ENCODE measurements at places on chromosomes 7 and 10.

DNA sequence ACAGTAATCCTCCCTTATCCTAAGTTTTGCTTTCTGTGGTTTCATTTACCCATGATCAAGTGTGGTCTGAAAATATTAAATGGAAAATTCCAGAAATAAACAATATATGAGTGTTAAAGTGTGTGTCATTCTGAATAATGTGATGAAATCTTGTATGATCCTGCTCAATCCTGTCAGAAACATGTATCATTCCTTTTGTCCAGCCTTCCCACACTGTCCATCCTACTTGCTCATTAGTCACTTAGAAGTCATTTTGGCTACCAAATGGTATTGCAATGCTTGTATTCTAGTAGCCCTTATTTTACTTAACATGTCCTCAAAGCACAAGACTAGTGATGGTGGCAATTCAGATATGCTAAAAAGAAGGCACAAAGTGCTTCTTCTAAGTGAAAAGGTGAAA lies 1211.2 kb upstream of the SORCS1 start:
- peak; percentile 21 for DNase-seq

DNA sequence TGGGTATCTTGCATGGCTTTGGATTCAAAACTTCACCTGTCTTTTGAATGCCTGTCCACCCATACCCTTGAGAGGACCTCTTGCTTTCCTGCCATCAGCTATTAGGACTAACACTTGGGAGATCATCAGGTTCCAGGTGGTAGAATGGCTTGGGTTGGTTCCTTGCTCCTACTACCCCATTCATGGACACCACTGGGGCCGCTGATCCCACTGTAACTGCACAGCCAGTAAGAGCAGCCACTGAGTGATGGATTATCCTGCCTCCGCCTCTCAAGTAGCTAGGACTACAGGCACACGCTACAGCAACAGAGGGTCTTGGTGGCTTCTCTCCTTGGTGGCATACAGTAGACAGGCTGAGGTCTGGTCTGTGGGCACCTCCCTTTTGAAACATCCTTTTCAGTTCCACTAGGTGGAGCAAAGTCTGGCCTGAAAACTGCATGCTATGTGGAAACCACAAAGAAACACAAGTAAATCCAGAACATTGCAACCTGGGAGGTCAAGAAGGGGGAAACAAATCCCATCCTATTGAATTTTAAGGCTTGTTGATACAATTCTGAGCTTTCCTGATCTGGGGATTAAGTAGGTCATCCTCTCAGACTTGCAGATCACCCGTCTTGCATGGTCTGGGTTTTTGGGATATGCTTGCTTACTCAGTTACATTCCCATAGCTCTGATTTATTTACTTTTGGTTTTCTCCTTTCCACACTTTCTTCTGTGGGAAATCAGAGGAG lies 9.4 kb downstream of the WBP1L start:
- DNase-seq: peak; percentile 67

- no peak for DNase-seq
Measured at GRCh38 chr7:74289659-74290552, 699 bp downstream of the CLIP2 start.

- no peak for DNase-seq
Measured at GRCh38 chr10:5606864-5607263, 59.5 kb downstream of the ASB13 start.

DNA sequence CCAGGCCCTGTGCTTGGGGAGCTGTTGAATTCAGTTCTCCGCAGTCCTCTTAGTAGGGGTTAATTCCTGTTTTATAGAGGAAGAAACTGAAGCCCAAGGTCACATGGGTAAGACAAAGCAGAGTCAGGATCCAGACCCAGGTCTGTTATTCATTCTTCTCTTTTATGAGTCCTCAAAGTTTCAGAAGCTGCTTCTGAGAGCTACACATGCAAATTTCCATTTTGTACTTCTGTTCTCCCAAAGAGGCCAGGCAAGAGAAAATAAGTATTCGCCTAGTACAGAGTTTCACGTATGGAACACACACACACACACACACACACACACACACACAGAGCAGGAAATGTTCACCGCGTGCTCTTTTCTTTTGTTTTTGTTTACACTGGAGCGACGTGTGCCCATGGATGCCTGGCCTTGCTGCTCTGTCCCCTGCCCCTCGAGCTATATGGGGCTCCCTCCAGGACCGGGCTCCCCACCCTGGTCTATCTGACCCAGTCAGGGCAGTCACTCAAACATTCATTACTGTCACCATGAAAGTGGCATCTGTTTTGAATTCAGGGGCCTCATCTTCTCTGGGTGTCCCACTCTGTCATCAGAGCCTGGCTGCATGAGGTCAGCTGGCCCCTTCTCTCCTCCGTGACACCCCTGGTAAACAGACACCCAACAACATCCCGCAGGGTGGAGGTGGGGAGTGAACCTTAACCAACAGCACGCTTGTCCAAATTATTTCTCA lies 84.4 kb downstream of the TNS3 start:
- no peak for DNase-seq

DNA sequence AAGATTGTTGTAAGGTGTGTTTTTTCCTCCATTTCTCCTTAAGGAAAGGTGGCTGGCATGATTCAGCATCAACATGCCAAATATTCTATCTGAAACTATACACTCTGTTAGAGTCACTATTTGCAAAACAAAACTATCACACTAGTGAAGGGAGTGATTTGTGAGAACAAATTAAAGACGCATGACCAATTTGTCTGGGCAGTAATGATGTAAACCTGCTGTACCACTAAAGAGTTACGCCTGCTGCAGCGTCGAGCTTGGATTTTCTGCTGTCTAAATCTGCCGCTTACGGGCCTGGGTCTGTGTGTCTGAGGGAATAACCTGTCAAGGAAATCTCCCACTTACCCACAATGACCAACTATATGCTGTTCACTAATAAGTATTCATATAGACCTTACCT lies 648.3 kb downstream of the PARD3 start:
- DNase-seq: no peak

DNA sequence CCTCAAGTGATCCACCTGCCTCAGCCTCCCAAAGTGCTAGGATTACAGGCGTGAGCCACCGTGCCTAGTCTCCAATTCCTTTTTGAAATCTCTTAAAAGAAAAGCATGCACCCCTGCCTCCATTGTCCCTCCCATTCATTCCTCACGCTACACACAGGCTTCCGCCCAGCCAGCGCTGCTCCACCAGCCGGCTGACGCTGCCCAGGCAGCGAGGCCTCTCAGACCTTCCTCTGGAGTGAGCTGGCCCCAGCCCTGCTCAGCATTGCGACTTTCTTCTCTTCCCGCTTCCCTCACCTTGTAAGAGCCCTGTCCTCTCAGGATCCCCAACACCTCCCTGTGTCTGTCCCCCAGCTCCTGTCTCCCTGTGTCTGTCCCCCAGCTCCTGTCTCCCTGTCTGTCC lies 23.6 kb downstream of the RGS10 start:
- no peak for DNase-seq

- DNase-seq: no peak
Measured at GRCh38 chr7:79741684-79742083, 288.2 kb upstream of the MAGI2 start.

- no peak for DNase-seq
Measured at GRCh38 chr10:84429926-84430520, 101.6 kb downstream of the CCSER2 start.

GRCh38 chr10:94218493-94219183 lies 144.1 kb downstream of the NOC3L start:
- DNase-seq: no peak

GRCh38 chr10:79476645-79477044 lies 31.2 kb upstream of the ZCCHC24 start:
- no peak for DNase-seq

- no peak for DNase-seq
Measured at GRCh38 chr7:29434380-29434768, 129.3 kb upstream of the PRR15 start.

DNA sequence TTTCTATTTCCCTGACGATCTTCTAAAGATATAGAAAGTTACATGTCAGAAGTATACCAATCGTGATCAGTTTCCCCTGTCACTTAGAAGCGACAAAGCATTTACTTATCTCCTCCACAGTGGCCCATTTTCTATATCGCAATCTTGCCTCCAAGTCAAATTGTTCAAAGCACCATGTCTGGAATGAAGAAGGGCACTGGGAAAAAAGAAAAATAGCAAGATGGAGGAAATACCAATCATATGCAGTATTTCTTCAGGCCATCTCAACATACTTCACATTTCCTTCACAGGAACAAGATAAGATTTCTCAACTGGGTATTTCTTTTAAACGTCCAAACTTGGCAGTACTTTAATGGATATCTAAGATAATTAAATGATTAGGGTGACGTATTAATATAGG lies 63.3 kb upstream of the IL6 start:
- DNase-seq: no peak

- peak; percentile 26 for DNase-seq
Measured at GRCh38 chr7:148185041-148185440, 405.5 kb upstream of the C7orf33 start.

DNA sequence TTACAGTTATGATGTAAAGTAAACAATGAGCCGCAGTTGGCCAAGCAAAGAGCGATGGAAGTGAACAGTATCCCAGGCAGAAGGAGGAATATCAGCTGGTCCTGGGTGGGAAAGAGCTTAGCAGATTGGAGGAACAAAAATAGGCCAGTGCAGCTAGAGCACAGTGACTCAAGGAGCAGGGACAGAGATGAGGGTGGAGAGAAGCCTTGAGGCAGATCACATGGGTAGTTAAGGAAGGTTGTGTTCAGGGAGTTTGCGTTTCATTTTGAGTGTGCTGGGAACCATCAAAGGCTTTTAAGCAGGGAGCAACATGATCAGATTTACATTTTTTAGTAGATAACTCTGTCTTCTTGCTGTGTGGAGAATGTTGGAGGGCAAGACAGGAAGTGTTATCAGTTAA lies 113.6 kb downstream of the OAT start:
- DNase-seq: no peak

- no peak for DNase-seq
Measured at GRCh38 chr7:123994449-123994848, 38.4 kb downstream of the TMEM229A start.

DNA sequence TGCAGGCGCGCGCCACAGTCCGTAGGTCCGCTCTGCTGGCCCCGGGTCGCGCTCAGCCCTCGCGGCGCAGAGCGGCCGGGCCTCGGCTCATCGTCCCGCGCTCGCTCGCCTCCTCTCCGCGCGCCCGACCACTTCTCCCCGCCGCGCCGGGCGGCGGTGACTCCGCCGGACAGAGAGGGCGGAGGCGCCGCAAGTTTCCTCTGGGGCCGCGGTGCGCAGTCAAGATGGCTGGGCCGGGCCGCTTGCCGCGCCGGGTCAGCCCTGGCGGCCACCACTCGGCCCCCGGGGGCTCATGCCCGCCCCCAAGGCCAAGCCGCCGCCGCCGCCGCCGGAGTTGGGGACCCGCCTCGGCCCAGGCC lies 441 bp downstream of the FZD8 start:
- no peak for DNase-seq

DNA sequence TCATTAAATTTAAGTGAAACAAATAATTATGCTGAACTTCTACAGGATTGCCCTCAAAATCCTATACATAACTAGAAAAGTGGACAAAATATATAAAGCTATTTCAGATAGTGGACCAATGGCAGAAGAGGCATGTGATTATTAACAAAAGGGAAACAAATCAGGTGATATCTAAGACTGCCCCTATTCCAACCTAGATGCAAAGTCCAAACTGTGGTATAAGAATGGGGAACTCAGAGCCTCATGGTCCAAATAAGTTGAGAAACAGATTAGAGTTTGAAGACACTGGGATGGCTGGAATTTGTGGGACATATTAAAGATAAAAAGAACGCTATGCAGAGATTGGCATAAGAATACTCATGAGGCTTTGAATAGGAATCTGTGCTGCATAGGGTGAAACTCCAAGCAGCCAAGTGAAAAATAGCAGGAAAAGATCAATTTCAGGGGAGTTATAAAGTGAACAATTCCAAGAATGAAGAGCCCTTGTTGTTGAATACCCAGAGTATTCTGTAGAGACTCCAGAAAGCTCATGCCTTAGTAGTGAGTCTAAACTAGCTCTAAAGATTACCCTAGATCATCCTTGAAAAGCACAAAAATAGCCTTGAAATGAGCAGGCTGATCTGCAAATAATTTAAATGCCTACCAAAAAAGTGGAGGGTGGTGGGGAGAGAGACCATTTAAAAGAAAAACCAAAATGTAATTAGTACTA lies 152.4 kb downstream of the IMMP2L start:
- DNase-seq: peak; percentile 25

DNA sequence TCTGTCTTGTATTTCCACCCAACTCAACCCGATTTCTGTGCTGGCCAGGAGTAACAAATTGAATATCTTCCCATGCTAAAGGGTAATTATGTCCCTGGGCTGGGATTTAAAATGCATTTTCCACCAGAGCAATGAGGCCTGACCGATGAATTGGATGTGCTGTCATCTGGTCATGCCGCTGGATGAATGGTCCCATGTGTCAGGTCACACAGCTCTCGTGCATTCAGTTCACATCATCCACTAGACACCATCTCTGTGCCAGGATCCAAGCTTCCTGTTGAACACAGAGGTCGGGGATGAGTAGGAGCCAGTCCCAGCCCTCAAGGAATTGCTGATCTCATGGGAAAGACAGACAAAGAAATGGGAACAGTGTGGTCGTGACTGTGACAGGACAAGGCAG lies 200.8 kb downstream of the ADRA2A start:
- DNase-seq: no peak

DNA sequence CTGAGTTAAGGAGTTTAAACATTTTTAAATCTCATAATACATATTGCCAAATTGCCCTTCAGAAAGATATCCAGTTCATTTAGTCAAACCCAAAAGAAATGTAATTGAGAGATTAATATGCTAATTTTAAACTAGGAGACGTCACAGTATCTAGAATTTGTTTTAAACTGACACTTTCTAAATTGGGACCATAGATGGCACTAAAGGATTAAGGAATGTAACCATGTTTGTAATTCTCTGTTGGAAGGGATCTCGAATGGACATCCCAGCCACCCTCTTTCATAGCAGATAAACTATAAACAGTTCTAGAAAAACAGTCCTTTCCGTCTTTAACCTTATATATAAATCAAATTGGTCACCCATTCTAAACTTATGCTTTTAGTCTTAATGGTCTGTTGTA lies 30.0 kb upstream of the SAMD9L start:
- DNase-seq: no peak

- peak; percentile 69 for DNase-seq
Measured at GRCh38 chr10:124403548-124403947, 15.2 kb downstream of the OAT start.

DNA sequence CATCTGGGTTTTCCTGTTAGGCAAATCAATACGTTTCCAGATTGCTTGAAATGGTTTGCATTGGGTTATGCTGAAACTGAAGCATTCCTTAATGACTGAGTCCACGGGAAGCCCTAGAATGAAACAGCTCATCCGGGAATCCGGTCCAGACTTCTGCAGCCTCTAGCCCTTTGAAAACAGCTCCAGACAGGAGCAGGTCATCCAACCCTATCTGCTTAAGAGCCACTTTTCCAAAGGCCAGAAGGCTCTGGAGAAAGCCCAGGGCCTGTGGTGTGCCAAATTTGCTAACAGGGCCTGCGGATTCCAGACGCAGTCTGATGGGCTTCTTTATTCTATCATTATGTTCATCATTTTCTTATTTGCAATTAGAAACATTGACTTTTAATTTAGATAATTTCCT lies 265.4 kb downstream of the SKIDA1 start:
- DNase-seq: no peak

GRCh38 chr10:84838851-84839250 lies 510.5 kb downstream of the CCSER2 start:
- DNase-seq: no peak
